Retinal pigment epithelial cell (primary cell): ENCODE measurements at places on chromosomes 12 and 14.

- DNase-seq: no peak
Measured at GRCh38 chr12:39372929-39373328, 70.0 kb downstream of the KIF21A start.

DNA sequence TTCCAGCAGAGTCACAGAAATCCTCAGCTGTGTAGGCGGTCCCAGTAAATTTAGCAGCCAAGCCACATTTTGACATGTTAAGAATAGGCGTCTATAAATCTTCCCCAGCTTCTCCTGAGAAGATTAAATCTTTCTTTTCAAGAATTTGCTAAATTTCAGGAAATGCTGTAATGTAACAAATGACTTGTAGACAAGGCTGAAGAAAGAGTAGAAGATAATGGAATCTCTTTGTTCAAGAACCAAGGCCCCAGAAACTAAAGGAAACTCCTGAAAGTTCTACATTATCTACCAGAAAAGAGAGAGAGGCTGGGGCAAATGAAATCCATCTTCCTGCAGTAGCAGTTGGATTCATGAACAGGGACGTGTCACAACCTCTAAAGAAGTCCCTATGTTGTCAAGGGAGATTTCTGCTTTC lies 760.3 kb downstream of the NOVA1 start:
- DNase-seq: no peak

DNA sequence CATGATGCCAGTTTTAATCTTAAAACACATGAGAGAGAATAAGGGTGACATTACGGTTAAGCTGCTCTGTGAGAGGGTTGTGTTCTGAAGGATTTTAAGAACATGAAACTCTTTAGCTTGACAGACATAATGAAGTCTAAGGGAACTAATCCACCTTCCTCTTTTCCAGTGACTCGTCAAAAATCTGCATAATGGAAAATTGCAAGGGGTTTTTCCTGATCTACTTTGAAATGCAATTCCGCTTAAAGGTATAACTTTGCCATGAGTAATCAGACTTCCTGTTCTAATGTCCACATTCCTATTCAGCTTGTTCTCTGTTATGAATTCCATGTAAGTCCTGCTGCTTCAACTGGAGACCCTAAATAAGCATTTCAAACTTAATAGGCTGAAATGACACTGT lies at the start of gene ZNF705A:
TSS of gene ZNF705A (plus strand) at position 171 of the 400 bp plus-strand sequence. CDS start 15,611 bp downstream, outside the sequence.
- peak; percentile 83 for DNase-seq

GRCh38 chr12:16612647-16613046 lies 6.7 kb upstream of the LMO3 start:
- DNase-seq: no peak

GRCh38 chr14:64715628-64716412 lies 11.6 kb downstream of the PLEKHG3 start:
- no peak for DNase-seq

- no peak for DNase-seq
Measured at GRCh38 chr12:23245186-23245585, 620.2 kb downstream of the ETNK1 start.

- DNase-seq: no peak
Measured at GRCh38 chr12:51792417-51792816, 56.1 kb downstream of the FIGNL2 start.
